ENCODE measurements at places on chromosomes 4 and X.

GRCh38 chr4:3879681-3880614 is 113.8 kb downstream of the ADRA2C start:
- DNase-seq: no peak

GRCh38 chr4:36142504-36142903 is 101.8 kb downstream of the ARAP2 start:
- no peak for DNase-seq

DNA sequence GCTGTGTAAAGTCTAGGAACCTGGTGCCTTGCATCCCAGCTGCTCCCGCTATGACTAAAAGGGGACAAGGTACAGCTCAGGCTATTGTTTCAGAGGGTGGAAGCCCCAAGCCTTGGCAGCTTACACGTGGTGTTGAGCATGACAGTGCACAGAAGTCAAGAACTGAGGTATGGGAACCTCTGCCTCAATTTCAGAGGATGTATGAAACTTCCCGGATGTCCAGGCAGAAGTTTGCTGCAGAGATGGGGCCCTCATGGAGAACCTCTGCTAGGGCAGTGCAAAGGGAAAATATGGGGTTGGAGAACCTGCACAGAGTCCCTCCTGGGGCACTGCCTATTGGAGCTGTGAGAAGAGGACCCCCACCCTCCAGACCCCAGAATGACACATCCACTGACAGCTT is 76.6 kb downstream of the DDX60 start:
- DNase-seq: no peak

- no peak for DNase-seq
These were observed 1138.7 kb upstream of the PCDH7 start for GRCh38 chr4:29581457-29581856.

- DNase-seq: no peak
These were observed 50.0 kb downstream of the CCNI start for GRCh38 chr4:77025643-77026321.

DNA sequence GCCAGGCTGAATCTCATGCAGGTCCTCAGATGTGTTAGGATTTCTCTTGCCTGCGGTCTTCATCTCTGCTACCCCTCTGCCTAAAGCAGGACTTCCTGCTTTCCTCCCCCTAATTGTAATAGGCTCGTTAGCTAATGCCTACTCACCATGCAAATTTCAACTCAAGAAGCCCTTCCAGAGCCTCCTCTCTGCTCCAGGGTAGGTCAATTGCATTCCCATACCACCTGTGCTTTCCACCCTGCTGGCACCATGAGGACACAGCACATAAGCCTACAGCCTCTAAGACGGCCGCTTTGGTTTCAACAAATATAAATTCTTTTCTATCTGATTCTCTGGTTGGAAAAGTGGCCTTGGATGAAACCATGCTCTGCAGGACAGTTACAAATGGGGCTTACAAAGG is 93.9 kb downstream of the QDPR start:
- DNase-seq: no peak

- DNase-seq: no peak
These were observed 199.0 kb upstream of the DDX53 start for GRCh38 chrX:22800806-22801205.

DNA sequence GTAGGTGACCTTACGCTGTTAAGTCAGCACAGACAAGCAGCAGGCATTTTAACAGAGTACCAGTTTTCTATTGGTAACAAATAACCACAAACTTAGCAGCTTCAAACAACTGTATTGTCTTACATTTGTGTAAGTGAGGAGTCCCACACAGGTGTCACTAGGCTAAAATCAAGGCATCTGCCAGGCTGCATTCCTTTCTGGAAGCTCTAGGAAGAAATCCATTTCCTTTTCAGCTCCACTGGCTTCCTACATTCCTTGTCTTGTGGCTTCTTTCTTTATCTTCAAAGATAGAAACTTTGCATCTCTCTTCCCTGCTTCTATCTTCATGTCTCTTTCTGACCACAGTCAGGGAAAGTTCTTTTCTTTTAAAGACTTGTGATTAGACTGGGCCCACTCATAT is 139.9 kb downstream of the TMEM144 start:
- DNase-seq: no peak

DNA sequence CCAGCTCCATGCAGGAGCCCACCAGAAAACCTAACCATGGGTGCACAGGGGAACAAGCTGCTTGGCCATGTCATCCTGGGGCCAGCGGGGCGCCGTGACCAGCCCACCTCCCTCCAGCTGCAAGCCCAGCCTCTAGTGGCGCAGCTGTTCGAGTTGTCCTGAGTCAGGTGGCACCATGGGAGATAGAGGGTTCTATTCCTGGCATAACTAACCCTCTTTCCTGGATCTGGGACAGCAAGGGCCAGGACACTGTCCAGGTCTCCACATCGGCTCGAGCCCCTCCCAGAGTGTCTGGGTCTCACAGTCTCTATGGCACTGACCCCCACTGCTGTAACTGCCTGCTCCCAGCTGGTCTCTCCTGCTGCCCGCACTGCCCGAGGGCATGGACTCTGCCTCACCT is 16.7 kb downstream of the ABLIM2 start:
- DNase-seq: no peak

GRCh38 chrX:6983207-6983955 is 164.1 kb upstream of the STS start:
- no peak for DNase-seq
